ENCODE measurements at places on chromosomes 3 and 15. TPM values are rescaled to one million over a fixed set of nuclear protein-coding genes. Genes with fewer than 3 reads are reported as not detected.

GREM1 gene
- 1.1 TPM for total RNA-seq

KLF15 gene
- 10.8 TPM for total RNA-seq

ZNF385D gene
- 1.5 TPM for total RNA-seq

ADAMTSL3 gene
- 0.77 TPM for total RNA-seq

GPR27 gene
- total RNA-seq, result 17.7 TPM

TRPM1 gene
- total RNA-seq, result not detected

PDZRN3 gene
- total RNA-seq, result 5.5 TPM

GOLGA8T gene
- 0.53 TPM for total RNA-seq

B3GNT5 gene
- total RNA-seq, result 7.3 TPM

WDR72 gene
- 2.9 TPM for total RNA-seq

- H3K4me1 ChIP-seq, result no peaks in the 10 kb centered on the region
- H3K27ac ChIP-seq, result no peak overlapping the region
- H3K4me3 ChIP-seq, result no peak overlapping the region
- H3K36me3 ChIP-seq, result peaks cover 51% of the 10 kb centered on the region
- no peaks in the 10 kb centered on the region for H3K27me3 ChIP-seq
- DNase-seq, result no peak
Observed at GRCh38 chr3:121809249-121809648, 25.6 kb downstream of the IQCB1 start.

DNA sequence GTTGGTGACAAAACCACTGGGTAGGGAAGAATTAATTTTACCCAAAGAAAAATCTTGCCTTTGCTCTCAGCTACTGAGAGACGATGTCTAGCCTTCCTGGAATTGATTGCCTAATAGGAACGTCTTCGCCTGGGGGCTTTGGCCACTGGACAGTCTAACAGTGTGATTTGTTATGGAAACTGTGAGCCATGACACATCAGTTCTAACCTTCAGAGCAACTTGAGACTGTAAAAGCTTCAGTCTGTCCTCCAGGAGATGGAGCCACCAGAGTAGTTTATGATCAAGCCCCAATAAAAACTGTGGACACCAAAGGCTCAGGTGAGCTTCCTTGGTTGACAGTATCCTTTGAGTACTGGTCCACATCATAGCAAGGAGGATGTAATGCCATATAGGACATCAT lies 235.8 kb upstream of the TMCO5A start:
- no peaks in the 10 kb centered on the region for H3K4me1 ChIP-seq
- H3K27ac ChIP-seq, result no peak overlapping the region
- no peak for DNase-seq
- no peaks in the 10 kb centered on the region for H3K36me3 ChIP-seq
- H3K27me3 ChIP-seq, result no peaks in the 10 kb centered on the region

GRCh38 chr15:43762824-43763223 lies 13.9 kb downstream of the ELL3 start:
- no peak overlapping the region for H3K4me3 ChIP-seq
- no peak for DNase-seq
- H3K36me3 ChIP-seq, result peaks cover 71% of the 10 kb centered on the region
- no peaks in the 10 kb centered on the region for H3K4me1 ChIP-seq

DNA sequence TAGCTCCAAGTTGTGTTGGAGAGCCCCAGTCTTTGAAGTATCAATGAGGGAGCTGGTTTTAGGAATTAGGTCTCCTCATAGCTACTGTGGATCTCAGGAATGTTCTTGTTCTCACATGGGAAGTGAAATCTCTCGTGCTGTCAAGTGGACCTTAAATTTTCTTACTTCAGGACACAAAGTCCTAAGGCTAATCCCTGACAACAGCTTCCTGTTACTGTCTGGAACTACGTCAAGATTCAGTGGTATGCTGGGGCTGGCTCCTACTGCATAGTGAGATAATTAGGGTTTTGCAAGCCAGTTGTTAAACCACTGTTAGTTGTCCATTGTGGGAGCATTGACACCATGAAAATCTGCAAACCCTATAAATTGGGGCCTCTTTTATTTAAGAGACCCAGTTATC lies 22.8 kb downstream of the MESP1 start:
- H3K4me3 ChIP-seq, result no peak overlapping the region
- no peak for DNase-seq
- H3K36me3 ChIP-seq, result no peaks in the 10 kb centered on the region
- H3K4me1 ChIP-seq, result no peaks in the 10 kb centered on the region
- no peaks in the 10 kb centered on the region for H3K27me3 ChIP-seq

- H3K27me3 ChIP-seq, result no peaks in the 10 kb centered on the region
- H3K4me1 ChIP-seq, result no peaks in the 10 kb centered on the region
- H3K36me3 ChIP-seq, result no peaks in the 10 kb centered on the region
- no peak overlapping the region for H3K27ac ChIP-seq
- DNase-seq, result no peak
Observed at GRCh38 chr3:127093312-127093711, 99.6 kb upstream of the PRR23E start.

GRCh38 chr15:89332446-89332845 lies 2.2 kb downstream of the POLG start:
- no peaks in the 10 kb centered on the region for H3K27me3 ChIP-seq
- H3K27ac ChIP-seq, result no peak overlapping the region
- peaks cover 51% of the 10 kb centered on the region for H3K36me3 ChIP-seq
- peak; percentile 51 for DNase-seq
- H3K4me1 ChIP-seq, result no peaks in the 10 kb centered on the region
- H3K4me3 ChIP-seq, result peak overlapping the region; percentile 64

- no peak overlapping the region for H3K27ac ChIP-seq
- no peaks in the 10 kb centered on the region for H3K27me3 ChIP-seq
- no peaks in the 10 kb centered on the region for H3K36me3 ChIP-seq
- no peak for DNase-seq
Observed at GRCh38 chr3:74673326-74673725, 58.9 kb upstream of the CNTN3 start.

GRCh38 chr3:37579181-37579580 lies 282.5 kb upstream of the CTDSPL start:
- no peaks in the 10 kb centered on the region for H3K4me1 ChIP-seq
- no peaks in the 10 kb centered on the region for H3K36me3 ChIP-seq
- H3K4me3 ChIP-seq, result no peak overlapping the region

DNA sequence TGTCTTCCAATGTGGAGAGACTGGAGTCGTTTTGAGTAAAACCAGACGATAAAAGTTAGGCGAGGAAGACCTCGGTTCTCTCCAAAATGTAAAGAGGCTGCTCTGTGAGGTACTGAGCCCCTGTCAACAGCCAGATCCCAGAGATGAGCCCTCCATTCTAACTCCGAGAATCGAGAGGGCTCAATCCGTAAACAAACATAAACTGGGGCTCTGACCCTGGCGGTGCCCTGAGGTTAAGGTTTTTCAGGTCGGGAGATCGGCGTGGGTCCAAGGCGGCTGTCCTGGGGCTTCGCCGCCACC lies 417 bp downstream of the TBCCD1 start:
- H3K27me3 ChIP-seq, result no peaks in the 10 kb centered on the region
- no peaks in the 10 kb centered on the region for H3K36me3 ChIP-seq
- H3K27ac ChIP-seq, result no peak overlapping the region
- peak; percentile 30 for DNase-seq
- no peaks in the 10 kb centered on the region for H3K4me1 ChIP-seq

DNA sequence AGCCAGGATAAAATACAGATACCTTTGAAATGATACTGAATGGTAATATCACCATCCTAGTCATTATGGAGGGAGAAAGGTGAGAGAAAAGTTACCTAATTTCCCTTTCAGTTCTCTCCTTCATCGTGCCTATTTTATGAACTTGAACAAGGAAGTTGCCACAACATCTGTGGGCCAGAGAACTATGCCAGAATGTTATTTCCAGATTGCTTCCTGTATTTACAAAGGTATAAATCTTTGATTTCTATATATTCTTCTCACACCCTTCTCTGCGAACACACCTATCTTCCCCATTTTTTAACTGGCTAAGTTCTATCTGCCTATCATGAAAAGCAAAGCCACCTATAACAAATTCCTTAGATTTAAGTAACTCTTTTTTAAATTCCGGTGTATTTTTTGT lies 163.6 kb upstream of the GRM7 start:
- peaks cover 2% of the 10 kb centered on the region for H3K4me1 ChIP-seq
- no peak overlapping the region for H3K27ac ChIP-seq
- H3K4me3 ChIP-seq, result no peak overlapping the region
- DNase-seq, result no peak
- H3K27me3 ChIP-seq, result no peaks in the 10 kb centered on the region

DNA sequence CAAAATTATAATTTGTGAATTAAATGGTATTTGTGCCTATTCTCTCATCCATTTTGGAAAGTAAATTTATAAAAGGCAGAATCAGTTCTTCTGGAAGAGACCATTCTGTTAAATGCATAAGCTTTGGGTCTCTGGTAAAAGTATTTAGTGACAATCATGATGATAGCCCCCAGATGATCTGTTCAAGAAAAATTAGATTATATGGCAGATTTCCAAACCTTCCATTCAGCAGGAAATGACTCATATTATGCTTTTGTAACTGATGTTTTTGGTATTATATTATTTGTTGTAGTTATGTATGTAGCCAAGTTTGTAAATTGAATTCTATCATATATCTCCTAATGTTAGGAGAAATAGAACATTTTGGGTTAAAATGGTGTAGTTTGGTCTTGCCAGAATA lies 340.8 kb upstream of the DPH6 start:
- no peaks in the 10 kb centered on the region for H3K27me3 ChIP-seq
- H3K4me1 ChIP-seq, result no peaks in the 10 kb centered on the region
- H3K27ac ChIP-seq, result no peak overlapping the region
- no peak overlapping the region for H3K4me3 ChIP-seq
- DNase-seq, result no peak

- H3K4me3 ChIP-seq, result no peak overlapping the region
- H3K36me3 ChIP-seq, result peaks cover 9% of the 10 kb centered on the region
- H3K27me3 ChIP-seq, result no peaks in the 10 kb centered on the region
- no peaks in the 10 kb centered on the region for H3K4me1 ChIP-seq
- no peak for DNase-seq
Observed at GRCh38 chr3:23314981-23315762, 112.0 kb downstream of the UBE2E2 start.

- peaks cover 10% of the 10 kb centered on the region for H3K4me1 ChIP-seq
- no peaks in the 10 kb centered on the region for H3K27me3 ChIP-seq
- H3K36me3 ChIP-seq, result no peaks in the 10 kb centered on the region
- H3K4me3 ChIP-seq, result peak overlapping the region; percentile 77
- H3K27ac ChIP-seq, result peak overlapping the region; percentile 4
- DNase-seq, result peak; percentile 64
Observed at GRCh38 chr15:37045859-37046740, 54.2 kb downstream of the MEIS2 start.

DNA sequence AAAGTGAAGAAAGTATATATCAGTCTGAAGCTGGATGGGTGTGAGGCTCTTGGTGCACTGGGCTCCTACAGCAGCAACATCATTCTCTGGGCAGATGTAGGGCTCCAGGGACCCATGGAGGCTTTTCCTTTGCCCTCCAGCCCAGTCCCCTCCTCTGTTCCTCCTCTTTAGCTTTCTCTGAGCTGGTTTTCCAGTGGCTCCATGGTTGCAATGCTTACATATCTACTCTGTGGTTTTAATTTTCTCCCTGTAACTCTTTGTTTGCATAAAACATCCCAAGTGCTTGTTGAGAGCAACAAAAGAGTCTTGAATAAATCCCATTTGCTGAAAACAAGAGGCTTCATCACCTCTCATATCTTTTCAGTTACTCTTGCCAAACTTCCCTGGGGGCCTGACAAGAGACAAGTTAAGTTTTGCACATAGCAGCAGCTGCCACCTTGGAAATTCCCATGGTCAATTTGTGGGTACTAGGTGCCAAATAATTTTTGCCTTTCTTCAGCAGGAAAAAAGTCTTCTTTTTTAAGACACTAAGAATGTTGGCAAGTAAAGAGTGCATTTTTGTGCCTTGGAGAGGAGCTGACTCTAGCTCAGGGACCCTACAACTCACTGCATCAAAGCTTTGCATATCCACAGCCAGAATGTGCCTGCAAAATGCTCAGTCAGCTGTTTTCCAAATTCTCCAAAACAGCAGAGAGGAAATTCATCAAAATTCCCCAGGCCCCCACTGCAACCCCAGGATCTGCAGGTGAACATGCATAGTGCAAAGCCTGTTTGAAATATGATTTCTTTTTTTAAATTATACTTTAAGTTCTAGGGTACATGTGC lies 41.9 kb downstream of the COLQ start:
- H3K36me3 ChIP-seq, result no peaks in the 10 kb centered on the region
- no peak for DNase-seq
- no peak overlapping the region for H3K27ac ChIP-seq

GRCh38 chr3:53142986-53143385 lies 12.8 kb upstream of the RFT1 start:
- no peaks in the 10 kb centered on the region for H3K27me3 ChIP-seq
- H3K27ac ChIP-seq, result no peak overlapping the region
- H3K4me3 ChIP-seq, result no peak overlapping the region
- no peaks in the 10 kb centered on the region for H3K36me3 ChIP-seq
- no peaks in the 10 kb centered on the region for H3K4me1 ChIP-seq
